Stimulated activated CD4-positive, alpha-beta T cell treated with anti-CD3 and anti-CD28 coated beads, Interleukin-1b, Interleukin-23, amount 100 ng/mL, for 24 hours (primary cell): ENCODE measurements at places on chromosomes 6 and 20.
A peak's percentile ranks its signal among the peaks of the same experiment; 100 is the strongest.

DNA sequence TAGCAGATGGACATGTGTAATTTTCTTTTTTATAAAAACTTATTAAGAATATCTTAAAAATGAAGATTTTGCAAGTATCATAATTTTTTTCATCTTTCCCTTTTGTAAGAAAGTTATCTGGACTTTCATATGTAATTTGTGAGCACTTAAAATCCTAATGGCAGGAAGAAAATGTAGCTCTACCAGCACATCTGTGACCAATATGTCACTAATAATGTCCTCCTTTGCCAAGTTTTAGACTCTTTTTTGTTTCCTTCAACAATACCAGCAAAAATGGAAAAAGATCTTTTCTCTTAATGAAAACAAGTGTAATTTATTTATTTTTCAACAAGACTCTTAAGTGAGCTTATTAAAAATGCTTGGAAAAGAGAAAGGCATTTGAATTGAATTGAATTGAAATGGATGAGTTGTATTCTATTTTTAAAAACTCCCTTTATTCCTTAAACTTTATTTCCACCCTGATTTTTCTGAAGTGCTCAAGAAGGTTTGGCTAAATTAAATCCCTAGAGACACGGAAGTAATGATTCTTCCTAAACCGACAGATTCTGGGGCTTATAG lies 110.7 kb downstream of the KIF6 start:
- no peak for DNase-seq

- no peak for DNase-seq
Observed at GRCh38 chr6:33616913-33617312, 4.2 kb upstream of the ITPR3 start.

DNA sequence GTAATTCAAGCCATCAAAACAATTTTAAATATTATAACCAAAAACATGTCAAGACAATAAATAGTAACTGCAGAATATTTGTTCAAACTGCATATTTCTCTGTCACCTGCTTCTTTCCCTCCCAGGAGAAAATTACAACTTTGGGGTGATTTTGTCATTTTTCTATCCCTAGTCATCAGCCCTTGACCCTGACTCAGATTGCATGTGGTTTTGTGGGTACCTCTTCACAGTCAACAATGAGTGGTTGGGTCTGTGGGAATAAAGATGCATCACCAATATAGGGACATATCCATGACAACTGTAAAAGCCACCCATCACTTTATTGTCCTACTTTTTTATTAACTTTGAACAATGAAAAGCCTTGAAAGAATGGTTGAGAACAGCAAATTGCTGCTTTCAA lies 7.3 kb downstream of the COL10A1 start:
- no peak for DNase-seq

GRCh38 chr6:125906158-125906998 lies 50.2 kb upstream of the HINT3 start:
- peak; percentile 34 for DNase-seq

DNA sequence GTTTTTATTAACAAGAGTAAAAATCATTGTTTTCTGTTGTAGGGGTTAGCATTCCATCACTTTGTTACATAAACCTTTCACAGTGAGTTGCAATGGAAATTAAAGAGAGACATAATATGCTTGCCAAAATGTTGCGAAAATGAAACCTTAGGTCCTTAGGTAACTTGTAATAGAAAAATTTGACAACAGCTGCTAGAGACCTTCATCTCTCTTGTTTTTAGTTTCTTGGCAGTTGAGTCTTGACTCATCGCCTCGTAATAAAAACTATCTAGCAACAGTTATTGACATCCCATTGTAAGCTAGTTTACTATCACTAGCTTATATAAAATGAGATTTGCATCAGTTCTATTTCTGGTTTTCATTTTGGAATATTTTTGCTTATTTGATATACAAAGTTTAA lies 179.0 kb upstream of the MMS22L start:
- DNase-seq = no peak

- DNase-seq = no peak
Observed at GRCh38 chr6:52059821-52060220, 27.6 kb downstream of the PKHD1 start.

- no peak for DNase-seq
Observed at GRCh38 chr6:131721161-131721560, 10.3 kb upstream of the CTAGE9 start.
